ENCODE measurements at places on chromosomes 2 and 18.

GRCh38 chr18:57439985-57440330 lies 4.8 kb downstream of the ONECUT2 start:
- DNase-seq: no peak

GRCh38 chr18:770583-770961 lies 41.5 kb downstream of the YES1 start:
- DNase-seq: no peak

DNA sequence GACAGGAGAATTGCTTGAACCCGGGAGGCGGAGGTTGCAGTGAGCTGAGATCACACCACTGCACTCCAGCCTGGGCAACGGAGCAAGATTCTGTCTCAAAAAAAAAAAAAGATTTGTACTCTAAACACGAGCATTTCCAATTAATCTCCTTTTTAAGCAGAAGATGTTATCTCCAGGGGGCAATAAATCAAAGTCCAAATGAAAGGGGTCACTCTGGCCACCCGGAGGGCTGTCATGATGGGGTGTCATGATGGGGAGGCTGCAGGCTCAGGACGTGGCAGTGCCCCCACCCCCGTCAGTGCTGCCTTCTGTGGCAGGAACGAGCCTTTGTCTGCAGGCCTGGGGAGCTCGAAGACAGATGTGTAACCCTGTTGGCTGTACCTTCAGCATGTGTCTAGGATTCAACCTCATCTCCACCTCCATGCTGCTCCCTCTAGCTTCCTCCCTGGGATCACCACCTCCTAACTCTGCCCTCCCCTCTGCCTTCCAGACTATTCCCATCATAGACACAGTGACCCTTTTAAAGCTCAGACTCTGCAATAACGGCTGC lies 76.9 kb upstream of the YWHAQ start:
- no peak for DNase-seq

GRCh38 chr2:105771836-105772235 lies 27.1 kb downstream of the NCK2 start:
- no peak for DNase-seq

GRCh38 chr2:23091900-23092299 lies 293.1 kb upstream of the KLHL29 start:
- no peak for DNase-seq

GRCh38 chr2:26424221-26424620 lies 22.5 kb downstream of the DRC1 start:
- DNase-seq: no peak

GRCh38 chr2:221005338-221005737 lies 566.8 kb downstream of the EPHA4 start:
- no peak for DNase-seq

DNA sequence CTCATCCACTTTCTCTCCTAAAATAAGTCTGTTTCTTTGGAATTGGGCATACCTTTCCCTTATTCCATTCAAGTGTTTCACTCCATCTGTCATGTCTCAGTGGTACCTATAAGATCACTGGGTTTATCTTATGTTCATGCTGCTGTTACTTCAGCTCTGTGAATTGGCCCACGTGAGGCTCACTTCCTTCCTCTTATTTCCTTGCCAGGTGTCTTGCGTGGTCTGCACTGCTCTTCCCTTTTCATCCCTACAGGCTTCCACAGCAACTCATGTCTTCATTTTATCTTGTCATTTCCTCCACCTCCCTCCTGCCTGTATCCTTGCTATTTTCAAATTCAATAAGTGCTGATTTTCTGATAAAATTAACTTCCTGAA lies 159.1 kb upstream of the ALPP start:
- DNase-seq: no peak

DNA sequence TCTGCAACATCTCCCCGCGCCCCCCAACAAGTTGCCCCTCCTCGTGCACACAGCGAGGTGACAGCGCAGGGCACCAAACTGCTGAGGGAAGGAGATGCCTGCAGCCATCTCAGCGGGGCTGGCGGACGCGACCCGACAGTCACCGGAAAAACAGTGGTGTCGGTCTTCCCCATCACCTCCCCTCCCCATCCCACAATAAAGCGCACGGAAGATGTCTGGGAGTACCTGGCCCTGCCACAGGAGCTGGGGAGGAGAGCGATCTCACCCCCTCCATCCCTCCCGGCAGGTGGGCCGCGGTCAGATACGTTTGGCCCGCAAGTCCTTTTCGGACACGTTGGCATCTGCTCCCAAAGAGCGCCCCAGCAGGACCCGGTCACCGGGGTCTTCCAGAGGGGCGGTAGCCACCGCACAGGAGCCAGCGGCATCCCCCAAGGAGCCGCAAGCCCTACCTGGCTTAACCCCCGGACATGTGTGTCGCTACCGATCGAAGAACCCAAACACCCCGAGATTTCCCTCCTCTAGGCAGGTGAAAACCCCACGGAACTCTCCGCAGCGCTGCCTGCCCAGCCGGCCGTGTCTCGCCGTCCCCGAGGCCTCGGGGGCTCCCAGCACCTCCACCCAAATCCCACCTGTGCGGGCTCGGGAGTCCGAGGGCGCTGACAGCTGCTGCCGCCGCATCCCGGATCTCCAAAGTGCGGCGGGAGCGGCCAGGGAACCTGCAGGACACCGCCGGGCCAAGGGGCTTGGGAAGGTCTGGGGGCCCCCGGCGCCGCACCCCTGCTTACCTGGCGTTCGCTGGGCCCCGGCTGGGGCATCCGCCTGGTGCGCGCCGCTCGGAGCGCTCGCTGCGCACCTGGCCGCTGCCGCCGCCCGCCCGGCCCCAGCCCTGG lies 657 bp downstream of the ATP8B1 start:
- no peak for DNase-seq
